RPMI7951 (cell line): ENCODE measurements at places on chromosomes 12 and 14.
A peak's percentile ranks its signal among the peaks of the same experiment; 100 is the strongest.

GRCh38 chr12:81470923-81471322 is 288.2 kb downstream of the PPFIA2 start:
- no peak for DNase-seq

DNA sequence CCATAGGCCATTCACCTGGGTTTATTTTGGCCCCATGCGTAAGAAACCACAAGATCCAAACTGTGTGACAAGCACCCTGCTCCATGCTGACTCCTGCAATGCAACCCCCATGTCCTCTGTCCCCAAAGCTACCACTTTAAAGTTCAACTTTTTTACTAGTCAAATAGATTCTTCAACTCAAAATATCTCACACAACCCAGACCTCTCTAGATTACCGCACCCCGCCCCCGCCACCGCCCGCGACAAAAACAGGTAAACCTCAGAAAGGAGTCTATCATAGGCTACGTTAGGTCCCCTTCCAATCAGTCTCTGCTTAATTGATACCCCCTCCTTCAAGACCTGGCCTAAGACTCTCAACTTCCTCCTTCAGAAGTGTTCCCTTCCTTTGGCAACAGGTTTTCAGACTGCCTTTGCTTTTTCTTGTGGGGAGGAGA is 2.2 kb downstream of the ZFP36L1 start:
- no peak for DNase-seq

DNA sequence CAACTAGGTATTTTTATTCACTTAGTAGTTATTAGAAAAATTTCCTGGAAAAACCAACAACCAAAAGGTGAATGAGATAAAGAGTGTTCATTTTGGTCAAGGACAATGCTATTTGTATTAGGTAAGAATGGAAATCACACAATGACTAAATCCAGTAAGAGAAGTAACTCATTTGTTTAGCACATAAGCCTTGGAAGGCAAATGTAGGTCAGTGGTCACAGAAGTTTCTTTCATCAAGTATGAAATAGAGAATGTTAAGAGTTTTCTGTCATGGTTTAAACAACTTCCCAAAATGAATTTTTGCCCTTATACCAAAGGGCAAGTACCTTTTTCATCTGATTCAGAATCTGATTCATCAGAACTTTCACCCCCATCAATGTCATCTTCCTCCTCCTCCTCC is 101.7 kb downstream of the KIF21A start:
- DNase-seq = no peak

DNA sequence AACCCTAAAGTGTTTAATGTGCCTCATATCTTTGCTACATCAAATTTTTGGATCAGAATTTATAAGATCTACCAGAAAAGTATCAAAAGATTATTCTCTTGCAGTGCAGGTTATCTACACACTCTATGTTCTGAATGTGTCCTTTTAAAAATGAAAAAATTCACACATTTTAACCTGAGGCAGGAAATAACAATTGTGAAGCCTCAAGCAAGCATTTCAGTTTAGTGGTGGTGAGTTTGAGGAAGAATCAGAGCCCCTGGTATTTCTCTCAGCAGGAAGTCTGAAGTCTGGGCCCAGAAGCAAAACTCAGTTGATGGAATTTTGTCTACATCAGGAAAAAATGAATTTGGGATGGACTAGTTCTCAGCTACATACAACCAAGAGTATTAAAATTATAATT is 137.0 kb upstream of the PZP start:
- no peak for DNase-seq

DNA sequence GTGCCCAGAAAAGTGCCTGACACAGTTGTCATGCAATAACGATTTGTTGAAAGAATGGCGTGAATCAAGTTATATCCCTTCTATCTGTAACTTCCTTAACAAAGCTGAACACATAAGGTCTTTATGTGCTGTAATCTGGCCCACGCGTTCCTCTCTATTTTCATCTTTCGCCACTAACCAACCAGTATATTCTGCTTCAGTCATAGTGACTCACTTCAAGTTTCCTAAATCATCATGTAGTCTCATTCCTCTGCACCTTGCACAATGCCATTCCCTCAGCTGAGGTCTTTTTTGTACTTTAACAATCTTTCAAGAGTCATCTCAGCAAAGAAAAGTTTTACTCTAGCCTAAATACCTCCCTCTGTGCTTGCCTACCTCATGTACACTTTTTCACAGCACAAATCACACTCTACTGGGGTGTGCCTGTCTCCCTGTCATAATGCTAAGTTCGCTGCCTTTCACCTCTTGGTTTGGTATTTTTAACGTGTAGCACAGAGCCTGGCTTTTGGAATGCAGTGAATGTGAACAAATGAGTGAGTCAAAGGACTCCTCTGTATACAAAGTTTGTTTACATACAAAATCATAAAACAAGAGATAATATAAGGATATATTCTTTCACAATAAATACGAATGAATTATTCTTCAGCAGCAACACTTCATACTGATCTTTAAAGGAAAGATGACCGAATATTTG is 2.9 kb upstream of the CMAS start:
- DNase-seq = peak; percentile 14

- peak; percentile 17 for DNase-seq
Measured at GRCh38 chr14:79732911-79733655, 478.2 kb downstream of the DIO2 start.

- DNase-seq = no peak
Measured at GRCh38 chr14:24207104-24207551, 1.6 kb downstream of the TSSK4 start.

DNA sequence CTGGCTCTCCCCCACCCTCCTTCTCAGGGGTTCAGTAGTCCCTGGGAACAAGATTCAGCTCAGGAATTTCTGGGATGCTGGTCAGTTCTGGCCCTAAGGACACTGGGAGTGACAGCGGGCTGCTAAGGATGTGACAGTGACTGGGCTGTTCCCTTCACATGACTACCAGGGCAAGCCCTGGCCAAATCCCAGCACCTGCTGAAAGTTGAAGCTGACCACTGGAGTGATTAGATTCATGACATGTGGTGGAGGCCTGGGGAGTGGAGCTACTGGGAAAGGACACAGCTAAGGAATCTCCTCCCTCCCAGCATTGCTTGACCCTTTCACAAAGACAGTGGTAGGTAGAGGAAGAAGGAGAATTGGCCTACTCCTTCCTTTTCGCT is 204.9 kb downstream of the DAD1 start:
- no peak for DNase-seq

DNA sequence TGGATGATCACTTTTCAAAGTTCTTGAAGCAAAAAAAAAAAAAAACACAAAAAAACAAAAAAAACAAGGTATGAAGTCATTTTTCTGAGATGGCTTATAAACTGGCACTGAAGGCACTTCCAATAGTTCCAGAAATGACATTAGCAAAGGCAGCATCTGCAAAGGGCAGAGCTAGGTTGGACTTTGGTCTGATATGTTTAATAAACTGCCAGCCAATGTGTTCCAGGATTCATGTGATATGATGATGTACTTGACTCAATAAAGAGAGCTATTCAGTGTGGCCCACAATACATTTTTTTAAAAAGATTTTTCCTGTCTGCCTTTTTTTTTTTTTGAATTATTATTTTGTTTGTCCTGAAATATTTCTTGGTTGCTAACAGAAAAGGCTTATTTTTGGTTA is 79.6 kb downstream of the VRK1 start:
- no peak for DNase-seq

DNA sequence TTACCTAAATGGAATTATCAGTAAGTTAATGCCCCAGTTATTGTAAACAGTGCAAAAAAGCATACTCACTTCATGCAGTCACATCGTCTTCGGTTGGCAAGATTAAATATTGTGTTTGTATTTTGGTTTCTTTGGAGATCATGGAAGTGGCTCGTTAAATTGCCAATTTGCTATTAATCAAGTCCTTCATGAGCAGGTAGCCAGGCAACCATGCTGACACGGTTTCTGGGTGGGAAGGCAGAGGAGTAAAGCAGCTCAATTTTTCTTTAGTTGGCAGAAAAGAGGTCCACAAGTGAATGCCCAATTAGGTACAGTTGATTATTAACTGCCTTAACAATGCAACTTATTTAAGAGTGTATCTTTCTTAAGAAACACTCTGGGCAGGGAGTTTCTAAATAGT is 43.9 kb downstream of the PPP4R3A start:
- no peak for DNase-seq

- no peak for DNase-seq
Measured at GRCh38 chr14:71618047-71618446, 314.2 kb upstream of the RGS6 start.

DNA sequence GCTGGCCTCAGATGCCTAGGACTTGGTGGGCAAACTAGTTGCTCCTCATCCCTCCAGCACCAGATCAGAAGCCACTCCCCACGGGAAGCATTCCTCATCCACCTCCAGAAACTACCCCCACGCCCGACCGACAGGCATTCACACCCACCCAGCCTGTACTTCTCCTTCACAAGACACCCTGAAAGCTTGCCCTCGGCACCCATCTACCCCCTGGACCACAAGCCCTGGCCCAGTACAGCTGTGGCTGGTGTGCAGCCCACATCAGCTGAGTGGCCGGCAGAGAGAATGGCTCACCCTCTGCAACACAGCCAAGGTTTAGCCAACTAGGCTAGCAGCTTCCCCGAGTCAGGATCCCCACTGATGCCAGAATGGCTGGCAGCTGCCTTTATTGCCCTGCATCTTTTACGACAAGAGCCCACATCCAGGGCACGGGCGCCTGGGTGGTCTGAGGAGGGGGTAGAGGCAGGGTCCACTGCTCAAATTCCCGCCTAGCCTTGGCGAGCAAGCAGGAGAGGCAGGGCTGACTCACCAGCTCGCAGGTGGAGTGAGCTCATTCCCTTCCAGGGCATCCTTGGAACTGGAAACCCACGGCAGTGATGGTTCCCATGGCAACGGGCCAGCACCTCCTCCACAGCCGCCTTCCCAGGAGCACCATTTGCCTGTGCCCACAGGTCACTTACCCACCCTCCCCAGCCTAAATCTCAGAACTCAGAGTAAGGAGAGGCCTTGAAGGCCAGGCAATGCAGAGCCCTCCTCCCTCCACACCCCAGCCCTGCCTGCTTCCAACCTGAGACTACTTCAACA is 17.1 kb downstream of the ACTN1 start:
- DNase-seq = peak; percentile 83

DNA sequence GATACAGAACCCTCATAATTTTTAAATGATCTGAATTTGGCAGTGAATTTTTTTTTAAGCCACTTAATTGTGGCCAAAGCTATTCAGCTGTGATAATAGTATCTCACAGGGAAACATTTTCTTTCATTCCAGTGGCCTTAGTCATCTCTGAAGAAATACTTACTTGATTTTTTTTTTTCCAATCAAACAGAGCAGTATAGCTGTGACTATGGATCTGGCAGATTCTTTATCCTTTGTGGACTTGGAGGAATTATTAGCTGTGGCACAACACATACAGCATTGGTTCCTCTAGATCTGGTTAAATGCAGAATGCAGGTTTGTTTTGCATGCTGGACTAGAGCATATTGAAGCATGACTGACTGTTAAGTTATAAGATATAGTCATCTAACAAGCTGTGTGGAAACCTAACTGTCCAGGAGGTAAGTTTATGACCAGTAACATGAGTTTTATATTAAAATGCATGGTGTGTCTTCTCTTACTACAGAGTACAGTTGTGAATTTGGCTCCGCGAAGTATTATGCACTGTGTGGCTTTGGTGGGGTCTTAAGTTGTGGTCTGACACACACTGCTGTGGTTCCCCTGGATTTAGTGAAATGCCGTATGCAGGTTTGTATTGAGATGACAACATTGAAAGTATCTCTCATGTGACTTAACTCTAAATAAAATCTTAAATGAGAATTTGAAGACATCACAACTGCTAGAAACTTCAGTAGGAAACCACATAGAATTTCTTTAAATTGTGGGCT is 1.9 kb downstream of the SLC25A3 start:
- DNase-seq = peak; percentile 68

DNA sequence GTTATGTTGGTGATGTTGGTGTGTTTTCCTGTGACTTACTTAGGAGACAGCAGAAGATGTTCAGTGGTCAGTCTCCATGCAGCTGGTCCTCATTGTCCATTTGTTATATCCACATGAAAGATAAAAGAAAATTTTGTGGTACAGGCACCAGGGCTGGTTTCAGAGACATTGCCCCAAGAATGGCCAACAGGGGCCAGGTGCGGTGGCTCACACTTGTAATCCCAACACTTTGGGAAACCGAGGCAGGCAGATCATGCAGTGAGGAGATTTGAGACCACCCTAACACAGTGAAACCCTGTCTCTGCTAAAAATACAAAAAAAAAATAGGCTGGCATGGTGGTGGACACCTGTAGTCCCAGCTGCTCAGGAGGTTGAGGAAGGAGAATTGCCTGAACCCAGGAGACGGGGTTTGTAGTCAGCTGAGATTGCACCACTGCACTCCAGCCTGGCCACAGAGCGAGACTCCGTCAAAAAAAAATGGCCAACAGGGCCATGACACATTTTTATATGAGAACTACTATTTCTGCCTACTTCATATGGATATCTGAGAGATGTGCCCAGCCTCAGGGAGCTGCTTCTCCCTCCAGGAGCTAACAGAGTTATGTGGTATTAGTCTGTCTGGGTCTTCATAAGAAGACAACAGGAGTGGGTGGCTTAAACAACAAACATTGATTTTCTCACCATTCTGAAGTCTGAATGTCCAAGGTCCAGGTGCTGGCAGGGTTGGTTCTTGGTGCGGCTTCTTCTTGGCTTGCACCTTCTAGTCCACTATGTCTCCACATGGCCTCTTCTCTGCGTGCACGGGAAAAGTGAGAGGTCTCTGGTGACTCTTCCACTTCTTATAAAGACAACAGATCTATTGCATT is 821.7 kb downstream of the TMEM121 start:
- no peak for DNase-seq

- DNase-seq = no peak
Measured at GRCh38 chr12:11026118-11026517, 3.7 kb upstream of the TAS2R19 start.

DNA sequence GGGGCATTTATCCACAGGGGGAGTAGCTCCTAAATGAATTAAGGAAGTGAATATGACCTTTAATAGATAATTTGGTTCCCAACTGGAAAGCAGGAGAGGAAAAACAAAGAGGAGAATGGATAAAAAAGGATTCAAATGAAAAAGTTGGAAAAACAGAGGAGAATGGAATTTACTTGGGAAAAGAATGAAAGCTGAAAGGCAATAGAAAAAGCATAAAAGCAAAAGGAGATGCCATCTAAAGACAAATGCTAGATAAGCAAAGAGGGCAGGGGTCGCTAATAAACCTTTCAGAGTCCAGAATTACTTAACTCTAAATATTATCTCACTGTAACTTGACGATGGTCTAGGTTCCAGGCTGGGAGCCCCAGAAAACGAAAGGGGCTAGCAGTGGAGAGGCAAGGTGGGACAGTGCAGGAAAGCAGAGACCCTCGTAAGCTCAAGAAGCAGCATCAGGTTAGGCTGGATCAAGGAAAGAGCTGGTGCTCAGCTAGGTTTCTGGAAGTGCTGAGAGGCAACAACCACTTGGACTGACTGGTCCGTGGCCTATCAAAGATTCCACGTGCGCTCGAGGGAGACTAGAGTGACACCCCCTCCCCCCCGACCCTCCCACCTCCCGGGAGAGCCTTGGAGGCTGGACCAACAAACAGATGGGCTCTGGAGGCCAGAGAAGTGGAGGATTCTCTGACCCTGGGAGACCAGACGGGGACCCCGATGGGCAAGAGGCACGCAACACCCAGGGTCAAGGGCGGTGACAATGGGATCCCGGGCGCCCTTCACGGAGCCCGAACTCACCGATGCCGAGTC is 1.2 kb downstream of the SLC2A13 start:
- DNase-seq = peak; percentile 2
